ENCODE measurements at places on chromosomes 4 and X.

GRCh38 chr4:183329954-183330742 is 7.9 kb upstream of the CLDN24 start:
- no peak for DNase-seq

DNA sequence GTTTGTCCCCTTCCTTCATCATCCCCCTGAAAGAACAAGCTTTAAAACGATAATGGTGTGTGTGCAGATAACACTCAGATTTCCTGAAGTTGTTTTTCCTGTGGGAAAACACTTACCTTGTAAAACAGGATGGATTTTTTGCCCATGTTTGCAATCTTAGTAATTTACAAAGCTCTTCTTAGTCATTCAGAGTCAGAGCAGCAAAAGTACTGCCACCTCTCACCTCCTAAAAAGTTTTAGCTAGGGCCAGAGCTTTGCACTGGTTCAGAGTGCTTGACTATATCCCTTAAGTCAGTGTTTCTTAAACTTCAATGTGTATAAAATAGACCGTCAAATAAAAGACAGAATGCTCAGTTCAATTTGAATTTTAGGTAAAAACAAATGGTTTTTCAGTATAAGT is 62.3 kb downstream of the NKX6-1 start:
- DNase-seq, result no peak

DNA sequence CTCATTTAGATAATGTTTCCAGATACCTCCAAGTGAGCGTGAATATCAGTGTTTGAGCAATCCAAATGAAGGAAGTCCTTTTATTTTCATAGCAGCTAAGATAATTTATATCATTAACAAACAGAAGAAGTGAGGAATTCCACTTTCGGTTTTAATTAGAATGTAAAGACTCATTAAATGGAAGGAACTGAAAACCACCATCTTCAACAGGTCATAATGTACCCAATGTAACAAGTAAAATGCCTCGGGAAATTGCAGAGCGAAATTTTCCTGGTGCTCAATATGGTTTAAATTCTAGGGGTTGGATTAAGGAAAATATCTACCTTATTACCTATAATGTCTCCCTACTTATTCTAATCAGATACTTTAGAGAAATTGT is 33.9 kb upstream of the SLC9A7 start:
- no peak for DNase-seq

DNA sequence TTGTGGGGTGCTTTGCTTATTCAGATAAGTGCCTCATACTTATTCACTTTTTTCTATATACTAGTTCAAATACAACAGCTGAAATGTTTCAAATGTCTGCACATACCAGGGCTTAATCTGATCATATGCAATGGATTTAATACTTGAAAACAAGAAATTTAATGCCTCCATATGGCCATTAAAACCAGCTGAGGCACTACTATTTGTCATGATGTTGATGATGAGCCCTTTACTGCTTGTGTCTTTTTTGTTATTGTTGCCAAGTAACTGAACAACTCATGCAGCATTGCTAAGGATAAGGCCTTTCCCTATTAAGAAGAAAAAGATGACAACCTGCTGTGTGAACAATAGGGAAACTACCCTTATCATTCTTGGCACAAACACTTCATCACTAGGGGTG is 52.5 kb downstream of the MAGEB10 start:
- DNase-seq, result no peak

- no peak for DNase-seq
Measured at GRCh38 chrX:120242813-120243212, 7.8 kb upstream of the ZBTB33 start.

DNA sequence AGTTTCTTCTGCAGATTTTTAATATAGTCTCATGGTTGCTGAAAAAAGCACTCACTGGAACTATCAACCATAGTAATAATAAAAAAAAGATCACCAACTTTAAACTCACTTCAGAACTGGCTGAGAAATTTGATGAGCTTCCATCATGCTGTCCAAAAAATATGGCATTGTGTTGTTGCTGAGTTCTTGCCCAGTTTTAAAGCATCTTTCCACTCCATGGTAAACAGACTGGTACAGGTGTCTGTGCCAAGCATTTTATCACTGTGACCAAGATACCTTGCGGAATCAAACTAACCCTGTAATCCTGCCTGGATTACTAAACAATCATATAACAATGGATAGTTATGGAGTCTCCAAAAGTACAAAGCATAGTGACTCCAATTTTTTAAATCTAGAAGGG is 360.3 kb upstream of the NOCT start:
- DNase-seq, result no peak

DNA sequence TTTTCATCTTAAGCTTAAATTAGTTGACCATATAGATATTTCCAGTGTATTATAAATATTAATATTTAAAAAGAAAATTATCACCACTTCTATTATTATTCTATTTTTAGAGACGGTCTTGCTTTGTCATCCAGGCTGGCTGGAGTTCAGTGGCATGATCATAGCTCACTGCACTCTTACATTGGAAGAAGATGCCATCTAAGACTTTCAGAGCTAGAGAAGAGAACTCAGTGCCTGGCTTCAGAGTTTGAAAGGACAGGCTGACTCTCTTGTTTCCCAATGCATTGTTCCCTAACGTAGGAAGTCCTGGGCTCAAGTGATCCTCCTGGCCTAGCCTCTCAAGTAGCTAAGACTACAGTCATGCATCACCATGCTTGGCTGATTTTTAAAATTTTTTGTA is 75.9 kb downstream of the FIP1L1 start:
- DNase-seq, result no peak

- DNase-seq, result no peak
Measured at GRCh38 chr4:30380404-30380998, 339.7 kb upstream of the PCDH7 start.
